ENCODE measurements at places on chromosomes 12 and 14. TPM values are rescaled to one million over a fixed set of nuclear protein-coding genes. Genes with fewer than 3 reads are reported as not detected.
A peak's percentile ranks its signal among the peaks of the same experiment; 100 is the strongest.

Gene SLC6A15
- total RNA-seq = not detected

- no peaks in the 10 kb centered on the region for H3K27me3 ChIP-seq
- H3K4me1 ChIP-seq = no peaks in the 10 kb centered on the region
- no peak overlapping the region for H3K4me3 ChIP-seq
- H3K27ac ChIP-seq = no peak overlapping the region
- peaks cover 6% of the 10 kb centered on the region for H3K36me3 ChIP-seq
- no peak for DNase-seq
Measured at GRCh38 chr14:104229534-104230055, 91.2 kb downstream of the KIF26A start.

GRCh38 chr12:111756681-111757080 lies 10.1 kb upstream of the ALDH2 start:
- H3K4me1 ChIP-seq = no peaks in the 10 kb centered on the region
- peaks cover 5% of the 10 kb centered on the region for H3K36me3 ChIP-seq
- H3K27ac ChIP-seq = no peak overlapping the region
- no peak overlapping the region for H3K4me3 ChIP-seq

- no peak overlapping the region for H3K4me3 ChIP-seq
- H3K36me3 ChIP-seq = no peaks in the 10 kb centered on the region
- no peaks in the 10 kb centered on the region for H3K27me3 ChIP-seq
Measured at GRCh38 chr12:9022592-9022991, 33.2 kb downstream of the KLRG1 start.

DNA sequence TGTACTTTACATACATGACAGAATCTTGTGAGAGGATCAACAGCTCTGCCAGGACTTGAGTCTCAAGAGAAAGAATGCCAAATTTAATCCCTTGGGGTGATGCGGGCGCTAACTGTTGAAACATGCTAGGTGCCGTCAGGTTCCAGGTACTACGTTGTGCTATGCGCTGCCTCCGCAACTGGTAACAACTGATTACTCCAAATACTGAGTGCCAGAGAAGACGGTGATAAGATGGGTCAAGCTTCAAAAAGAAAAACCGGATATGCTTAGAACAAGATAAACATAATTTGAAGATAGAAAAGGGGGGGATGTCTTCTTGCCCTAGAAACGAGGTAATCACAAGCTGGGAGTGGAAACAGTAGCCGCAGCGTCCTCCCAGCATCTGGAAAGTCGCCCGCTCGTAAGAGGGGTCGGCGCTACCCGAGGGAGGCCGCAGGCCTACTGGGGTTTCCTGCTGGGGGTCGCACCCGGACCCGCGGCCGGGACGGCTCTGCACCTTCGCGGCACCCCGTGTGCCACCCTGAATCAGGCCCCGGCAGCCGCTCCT lies 678 bp downstream of the ZBTB25 start:
- H3K4me1 ChIP-seq = peaks cover 19% of the 10 kb centered on the region
- no peaks in the 10 kb centered on the region for H3K27me3 ChIP-seq
- H3K4me3 ChIP-seq = peak overlapping the region; percentile 82
- no peak for DNase-seq
- peak overlapping the region; percentile 99 for H3K27ac ChIP-seq

DNA sequence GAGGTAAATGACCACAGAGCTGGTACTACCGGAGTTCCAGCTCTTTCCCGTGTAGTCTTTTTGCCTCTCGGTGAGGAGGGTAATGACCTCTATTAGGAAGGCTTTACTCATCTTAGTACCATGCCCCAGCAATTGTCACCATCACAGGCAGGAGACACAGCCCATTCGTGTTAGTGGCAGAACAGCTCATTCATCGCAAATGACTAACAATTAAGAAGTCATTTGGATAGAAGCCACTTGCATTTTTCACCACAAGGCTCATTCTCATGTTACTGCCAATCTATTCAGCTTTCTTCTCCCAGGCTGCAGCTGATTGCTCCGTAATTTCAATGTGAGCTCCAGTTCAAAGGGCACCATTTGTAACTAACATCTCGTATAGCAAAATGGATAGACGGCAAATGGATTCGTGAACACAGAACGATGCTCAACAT lies 718.8 kb upstream of the TMEM132C start:
- H3K4me1 ChIP-seq = no peaks in the 10 kb centered on the region
- no peak overlapping the region for H3K4me3 ChIP-seq
- no peak for DNase-seq
- no peak overlapping the region for H3K27ac ChIP-seq
- H3K27me3 ChIP-seq = no peaks in the 10 kb centered on the region

- H3K4me1 ChIP-seq = peaks cover 52% of the 10 kb centered on the region
- H3K27me3 ChIP-seq = no peaks in the 10 kb centered on the region
- H3K27ac ChIP-seq = peak within 1 kb of the TSS; percentile 96
- peak; percentile 100 for DNase-seq
- H3K36me3 ChIP-seq = peaks cover 50% of the 10 kb centered on the region
Measured at GRCh38 chr12:113135178-113136127, at the start of gene RASAL1. TSS of gene RASAL1 (minus strand) at chr12:113135761. CDS start at chr12:113135462, 299 bp downstream.

DNA sequence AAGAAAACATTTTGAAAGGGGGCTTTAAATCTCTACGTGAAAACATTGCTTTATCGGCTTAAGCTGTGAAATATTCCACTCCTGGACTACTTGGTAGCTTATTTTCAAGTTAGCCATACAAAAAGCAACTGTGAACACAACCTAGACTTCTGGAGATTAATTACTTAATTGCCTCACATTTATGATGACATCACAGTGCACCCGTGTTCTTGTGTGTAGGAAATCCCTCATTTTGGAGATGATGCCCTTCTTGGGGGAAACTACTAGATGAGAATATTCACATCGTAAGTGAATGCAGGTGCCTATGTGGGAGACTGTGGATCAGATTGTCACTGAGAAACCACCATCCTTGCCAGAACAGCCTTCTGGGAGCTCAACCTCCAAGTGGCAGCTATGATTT lies 10.5 kb upstream of the B4GALNT3 start:
- peaks cover 4% of the 10 kb centered on the region for H3K27me3 ChIP-seq
- no peaks in the 10 kb centered on the region for H3K4me1 ChIP-seq
- no peak for DNase-seq
- no peak overlapping the region for H3K4me3 ChIP-seq
- peaks cover 4% of the 10 kb centered on the region for H3K36me3 ChIP-seq

Gene NTF3
- not detected for total RNA-seq

- H3K36me3 ChIP-seq = no peaks in the 10 kb centered on the region
- peaks cover 29% of the 10 kb centered on the region for H3K4me1 ChIP-seq
- H3K4me3 ChIP-seq = peak overlapping the region; percentile 19
- no peaks in the 10 kb centered on the region for H3K27me3 ChIP-seq
- H3K27ac ChIP-seq = no peak overlapping the region
Measured at GRCh38 chr14:100142073-100143040, 17.1 kb downstream of the DEGS2 start.

Gene PLEKHG7
- 2.5 TPM for total RNA-seq

DNA sequence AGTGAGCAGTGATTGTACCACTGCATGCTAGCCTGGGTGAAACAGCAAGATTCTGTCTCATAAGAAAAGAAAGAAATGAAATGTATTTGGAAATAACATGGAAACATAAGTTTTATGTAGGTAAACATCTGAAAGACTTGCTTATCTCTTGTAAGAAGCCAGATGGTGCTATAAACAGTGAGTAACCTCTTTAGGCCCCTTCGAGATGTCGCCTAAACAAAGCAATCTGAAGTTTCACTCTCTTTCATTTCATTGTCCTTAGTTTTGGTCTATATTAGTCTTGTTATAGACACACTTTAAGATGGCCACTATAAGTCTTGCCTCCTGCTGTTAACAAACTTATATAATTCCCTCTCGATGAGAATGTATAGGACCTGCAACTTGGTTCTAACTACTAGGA lies 472.6 kb upstream of the ATP2B1 start:
- H3K4me1 ChIP-seq = no peaks in the 10 kb centered on the region
- DNase-seq = no peak
- no peak overlapping the region for H3K27ac ChIP-seq

Gene KLC1
- total RNA-seq = 128 TPM

Gene ASCL1
- 0.15 TPM for total RNA-seq

Gene CATSPERB
- 10.2 TPM for total RNA-seq

Measured in Calu3 (cell line).